Activated CD8-positive, alpha-beta memory T cell treated with anti-CD3 and anti-CD28 coated beads, Interleukin-2, amount 10 ng/mL, durations not matched to agents 7 days and 5 days (primary cell): ENCODE measurements at places on chromosomes 11 and 22. TPM values are rescaled to one million over a fixed set of nuclear protein-coding genes. Genes with fewer than 3 reads are reported as not detected.

DNA sequence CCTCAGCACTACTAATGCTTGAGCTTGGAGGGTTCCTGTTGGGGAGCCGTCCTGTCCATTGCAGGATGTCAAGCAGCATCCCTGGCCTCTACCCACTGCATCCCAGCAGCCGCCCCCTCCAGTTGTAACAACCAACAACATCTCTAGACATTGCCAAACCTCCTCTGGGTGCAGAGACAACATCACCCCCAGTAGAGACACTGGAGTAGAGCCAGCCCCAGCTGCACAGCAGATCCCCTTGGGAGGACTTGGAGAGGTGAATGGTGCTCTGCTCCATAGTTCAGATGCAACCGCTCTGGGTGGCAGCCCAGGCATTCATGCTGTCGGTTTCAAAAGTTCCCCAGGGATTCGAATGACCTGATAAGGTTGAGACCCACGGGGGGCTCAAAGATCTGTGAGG, 259.0 kb downstream of the MN1 start:
- DNase-seq, result no peak

DNA sequence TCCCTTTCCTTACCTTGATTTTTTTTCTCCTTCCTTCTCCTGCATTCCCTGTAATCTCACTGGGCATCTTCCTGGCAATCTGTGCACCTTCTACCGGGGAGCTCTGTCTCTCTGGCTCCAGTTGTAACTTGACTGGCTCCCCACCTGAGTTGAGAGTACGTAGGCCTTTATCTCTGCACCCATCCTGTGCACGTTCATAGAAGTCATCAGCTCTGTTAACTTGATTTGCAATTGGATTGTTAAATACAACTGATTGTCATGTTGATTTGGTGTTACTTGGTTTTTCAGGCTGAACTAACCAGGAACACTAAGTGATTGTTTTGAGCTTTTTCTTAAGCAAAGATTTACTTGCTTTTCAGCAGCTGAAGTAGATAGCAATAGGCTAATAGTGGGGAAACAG, 11.8 kb downstream of the SWAP70 start:
- DNase-seq, result no peak

DNA sequence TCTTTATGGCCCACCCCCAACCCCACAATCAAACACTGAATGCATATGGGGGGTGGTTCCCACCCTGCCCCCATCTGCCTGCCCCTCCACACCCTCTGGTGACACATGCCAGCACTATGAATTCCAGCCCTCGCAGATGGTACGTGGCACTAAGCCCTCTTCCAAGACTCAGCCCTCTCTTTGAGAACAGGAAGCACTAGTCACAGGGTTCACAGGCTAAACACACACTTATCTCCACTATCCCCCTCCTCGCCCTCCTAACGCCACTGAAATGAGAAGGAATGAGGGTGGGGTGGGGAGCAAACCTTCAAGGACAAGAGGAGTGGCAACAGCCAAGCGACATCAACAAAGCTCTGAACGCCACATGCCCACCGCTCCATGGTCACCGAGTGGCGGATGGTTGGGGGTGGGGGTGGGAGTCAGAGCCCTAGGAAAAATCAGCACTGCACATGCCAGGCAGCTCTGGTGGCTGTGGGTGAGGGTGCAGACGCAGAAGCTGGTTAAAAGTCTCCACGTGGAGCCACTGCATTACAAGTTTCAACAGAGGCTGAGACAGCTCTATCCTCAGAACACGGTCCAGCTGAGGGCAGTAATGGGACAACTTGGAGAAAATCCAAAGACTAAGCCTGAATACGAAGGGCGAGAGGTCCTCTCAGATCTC, 33.6 kb downstream of the TMEM184B start:
- DNase-seq, result no peak

HOATZ gene
- not detected for total RNA-seq
